ENCODE measurements at places on chromosomes 13 and 19.

DNA sequence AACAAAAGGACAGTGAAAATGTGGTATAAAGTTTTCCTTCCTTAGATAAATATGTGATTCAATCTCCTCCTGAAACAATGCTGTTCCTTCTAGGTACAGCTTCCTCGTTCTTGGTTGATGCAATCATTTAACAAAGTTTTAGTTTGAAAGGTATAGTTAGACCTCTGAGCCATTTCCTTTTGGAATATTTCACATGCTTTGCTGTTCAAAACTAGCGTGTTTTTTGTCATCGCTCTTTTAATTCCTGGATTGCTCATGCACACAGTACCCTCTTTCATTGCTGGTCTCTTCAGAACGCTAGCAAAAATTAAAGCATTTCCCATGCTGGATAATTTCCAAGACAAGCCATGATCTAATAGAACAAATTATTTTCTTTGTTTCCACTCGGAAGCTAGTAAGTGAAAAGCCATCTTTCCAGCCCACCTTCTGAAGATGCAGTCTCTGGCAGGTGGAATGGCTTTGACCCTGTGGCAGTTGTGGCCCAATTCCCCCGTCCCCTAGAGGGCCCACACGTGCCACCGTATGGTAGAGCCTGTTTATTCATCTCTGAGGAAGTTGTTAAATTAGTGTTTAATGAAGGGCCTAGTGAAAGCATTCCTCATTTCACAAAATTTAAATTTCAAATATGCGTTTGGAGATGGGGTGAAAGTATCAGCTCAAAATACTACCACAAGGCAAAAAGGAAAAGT lies 1040.6 kb upstream of the SLC10A2 start:
- DNase-seq, result no peak

DNA sequence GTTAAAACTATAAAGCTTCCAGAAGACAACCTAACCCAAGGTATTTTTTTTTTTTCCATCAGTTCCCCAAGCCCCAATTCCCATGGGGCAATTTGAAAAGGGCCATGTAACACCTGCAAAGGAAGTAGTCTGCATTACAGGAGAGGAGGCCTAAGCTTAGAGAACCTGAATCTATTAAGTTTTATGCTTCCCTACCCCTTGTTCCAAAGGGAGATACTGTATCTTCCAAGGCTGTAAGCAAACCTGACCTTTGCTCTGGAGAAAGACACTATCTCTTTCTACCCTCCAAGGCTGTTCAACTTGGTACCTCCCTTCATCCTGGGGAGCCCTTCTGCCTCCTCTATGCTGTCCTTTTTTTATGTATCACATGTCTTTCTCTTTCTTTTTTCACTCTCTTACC lies 15.0 kb downstream of the KATNAL1 start:
- DNase-seq, result no peak

GRCh38 chr13:30051531-30052060 lies 201.2 kb upstream of the UBL3 start:
- no peak for DNase-seq

- DNase-seq, result no peak
Measured at GRCh38 chr13:70896136-70896535, 787.9 kb upstream of the KLHL1 start.

DNA sequence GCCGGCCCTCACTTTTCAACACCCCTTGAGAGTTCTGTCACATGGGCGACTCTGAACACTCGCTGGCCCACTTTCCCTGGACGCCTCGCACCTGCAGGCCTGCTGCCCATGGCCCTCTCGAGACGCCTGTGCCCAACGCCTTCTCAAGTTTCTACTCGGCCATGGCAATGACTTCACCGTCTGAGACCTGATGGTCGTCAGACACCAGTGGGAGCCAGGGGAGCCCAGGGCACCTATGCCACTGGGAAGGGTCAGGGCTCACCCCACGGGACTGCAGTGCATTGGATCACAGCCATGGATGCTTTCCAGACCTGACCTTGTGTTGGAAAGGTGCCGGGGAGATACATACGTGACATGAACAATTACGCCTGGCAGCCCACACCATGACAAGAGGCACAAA lies 60.1 kb downstream of the KLF2 start:
- no peak for DNase-seq

DNA sequence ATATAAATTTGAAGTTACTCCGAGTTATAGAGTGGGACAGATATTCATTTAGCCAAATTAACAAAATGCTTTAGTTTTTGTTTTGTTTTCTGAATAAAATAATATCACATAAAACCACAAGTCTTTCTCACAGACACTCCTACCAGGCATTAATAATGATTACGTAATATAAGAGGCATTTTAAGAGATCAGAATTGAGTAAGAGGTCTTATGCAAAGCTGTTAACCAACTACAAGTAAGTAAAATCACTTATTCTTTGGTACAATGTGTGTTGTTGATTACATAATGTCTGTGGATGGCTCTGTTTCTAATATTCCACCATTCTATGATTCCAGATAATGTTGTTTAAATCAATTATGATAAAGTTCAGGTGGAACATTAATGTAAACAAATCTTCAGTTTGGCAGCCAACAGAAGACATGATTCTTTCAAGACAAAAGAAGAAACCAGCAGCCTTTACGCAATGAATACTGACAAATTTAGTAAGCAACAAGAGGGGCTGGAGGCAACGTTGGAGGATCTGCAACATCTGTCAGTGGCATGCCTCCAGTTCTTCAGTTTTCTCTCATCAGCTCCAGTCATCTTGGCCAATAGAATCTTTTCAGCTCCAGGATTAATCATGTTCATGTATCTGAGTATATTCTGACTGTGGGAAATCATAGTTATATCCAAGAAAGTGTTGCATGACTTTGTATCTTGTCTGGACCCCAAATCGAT lies 403.8 kb downstream of the SLITRK5 start:
- DNase-seq, result no peak

- DNase-seq, result no peak
Measured at GRCh38 chr19:39423258-39424086, 11.0 kb downstream of the PLEKHG2 start.

DNA sequence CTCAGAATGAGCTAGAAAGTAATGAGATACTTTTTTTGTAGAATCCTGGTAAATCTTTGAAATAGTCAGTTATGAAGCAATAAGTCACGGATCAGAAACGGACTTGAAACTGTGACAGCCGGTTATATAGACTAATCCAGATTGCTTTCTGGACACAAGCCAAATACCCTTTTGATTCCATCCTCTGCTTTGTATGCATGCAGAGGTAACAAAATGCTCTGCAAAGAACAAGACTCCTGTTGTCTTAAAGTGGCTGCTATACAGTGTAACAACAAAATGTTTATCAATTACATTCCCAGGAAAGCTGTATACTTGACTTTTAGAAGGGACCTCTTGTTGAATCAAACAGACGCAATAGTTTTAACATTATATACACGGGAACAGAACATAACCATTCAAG lies 66.5 kb upstream of the STARD13 start:
- no peak for DNase-seq

DNA sequence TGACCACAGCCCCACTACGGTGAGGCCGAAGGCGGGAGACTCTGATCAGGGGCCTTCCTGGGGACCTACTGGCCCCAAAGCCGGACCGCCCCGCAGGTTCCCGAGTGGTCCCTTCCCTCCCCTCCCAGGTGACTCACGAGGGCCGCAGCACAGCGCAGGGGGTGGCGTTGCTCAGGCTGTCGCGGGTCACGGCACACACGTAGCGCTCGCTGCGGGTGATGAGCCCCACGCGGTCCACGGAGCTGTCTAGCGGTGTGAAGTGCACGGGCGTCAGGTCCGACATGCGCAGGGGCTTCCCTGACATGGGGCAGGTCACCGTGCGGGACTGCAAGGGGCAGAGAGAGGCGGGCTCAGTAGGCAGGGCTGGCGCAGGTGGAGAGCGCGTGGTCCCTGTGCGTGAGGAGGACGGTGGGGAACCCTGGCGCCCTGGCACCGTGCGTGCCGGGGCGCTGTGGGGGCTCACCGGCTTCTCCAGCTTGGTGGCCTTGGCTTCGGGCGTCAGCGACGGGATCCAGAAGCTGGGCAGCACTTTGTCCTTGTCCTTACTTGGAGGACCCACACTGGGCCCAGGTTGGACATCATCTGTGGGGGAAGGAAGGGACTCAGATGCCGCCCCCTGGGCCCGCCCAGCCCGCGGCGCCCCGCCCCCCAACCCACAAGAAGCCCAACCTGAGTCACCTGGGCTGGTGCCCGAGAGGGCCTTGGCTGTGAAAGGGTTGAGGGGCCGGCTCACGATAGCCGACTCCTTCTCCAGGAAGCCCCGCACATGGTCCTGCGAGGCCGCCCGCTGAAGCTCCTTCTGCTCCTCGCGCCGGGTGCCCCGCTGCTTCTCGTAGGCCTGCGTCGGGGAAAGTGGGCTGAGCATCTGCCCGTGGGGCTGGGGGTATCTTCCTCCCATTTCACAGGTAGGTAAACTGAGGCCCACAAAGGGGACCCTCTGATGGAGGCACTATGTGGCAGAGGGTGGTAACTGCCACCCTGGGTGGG lies 23.7 kb downstream of the NOSIP start:
- DNase-seq, result no peak

GRCh38 chr19:40803857-40804782 lies 5.1 kb downstream of the EGLN2 start:
- no peak for DNase-seq

- DNase-seq, result peak; percentile 57
Measured at GRCh38 chr19:41219924-41220567, 1.0 kb downstream of the AXL start.

- DNase-seq, result no peak
Measured at GRCh38 chr19:52034051-52034728, 6.0 kb upstream of the ZNF614 start.

DNA sequence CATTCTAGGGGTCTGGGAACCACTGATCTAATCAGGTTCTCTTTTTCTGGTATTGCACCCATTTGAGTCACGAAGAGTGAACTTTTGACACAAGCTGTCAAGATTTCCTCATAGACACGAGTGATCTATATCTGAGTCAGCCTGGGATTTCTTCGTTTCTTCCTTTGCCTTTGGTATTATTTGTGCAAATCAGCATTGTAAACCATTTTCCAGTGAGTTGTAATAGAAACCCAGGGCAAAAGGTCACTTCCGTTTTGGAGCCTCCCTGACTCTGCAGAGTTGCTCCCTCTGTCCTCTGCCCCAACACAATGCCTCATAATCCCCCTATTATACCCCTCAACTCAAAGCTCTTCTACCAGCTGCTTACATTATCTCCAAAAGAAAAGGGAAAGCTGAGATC lies 615.1 kb downstream of the EFNB2 start:
- DNase-seq, result no peak

DNA sequence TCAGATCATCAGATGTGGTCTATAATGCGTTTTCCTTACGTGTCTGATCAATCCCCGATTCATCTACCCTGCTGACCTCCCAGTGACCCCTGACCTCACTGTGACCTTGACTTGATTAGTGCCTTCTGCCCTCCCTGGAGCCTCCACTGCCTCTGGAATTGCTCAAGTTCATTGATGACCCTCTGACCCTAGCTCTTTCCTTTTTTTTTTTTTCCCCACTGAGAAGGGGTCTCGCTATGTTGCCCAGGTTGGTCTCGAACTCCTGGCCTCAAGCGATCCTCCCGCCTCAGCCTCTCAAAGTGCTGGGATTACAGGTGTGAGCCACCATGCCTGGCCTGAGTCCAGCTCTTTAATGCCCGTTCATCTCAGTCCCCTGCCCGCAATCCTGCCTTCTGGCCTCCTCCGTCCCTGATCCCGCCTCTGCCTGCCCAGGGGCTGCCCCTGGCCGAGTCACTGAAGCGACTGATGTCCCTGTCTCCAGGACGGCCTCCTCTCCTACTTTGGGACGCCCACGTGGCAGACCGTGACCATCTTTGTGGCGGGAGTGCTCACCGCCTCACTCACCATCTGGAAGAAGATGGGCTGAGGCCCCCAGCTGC lies 4.0 kb upstream of the FTL start:
- DNase-seq, result no peak

GRCh38 chr13:33179463-33179862 lies 106.1 kb downstream of the STARD13 start:
- DNase-seq, result no peak

- no peak for DNase-seq
Measured at GRCh38 chr19:48879025-48879637, 6.9 kb downstream of the PPP1R15A start.

- DNase-seq, result no peak
Measured at GRCh38 chr19:47026156-47026555, 6.5 kb downstream of the NPAS1 start.

- no peak for DNase-seq
Measured at GRCh38 chr13:73954808-73955207, 179.4 kb downstream of the KLF12 start.

DNA sequence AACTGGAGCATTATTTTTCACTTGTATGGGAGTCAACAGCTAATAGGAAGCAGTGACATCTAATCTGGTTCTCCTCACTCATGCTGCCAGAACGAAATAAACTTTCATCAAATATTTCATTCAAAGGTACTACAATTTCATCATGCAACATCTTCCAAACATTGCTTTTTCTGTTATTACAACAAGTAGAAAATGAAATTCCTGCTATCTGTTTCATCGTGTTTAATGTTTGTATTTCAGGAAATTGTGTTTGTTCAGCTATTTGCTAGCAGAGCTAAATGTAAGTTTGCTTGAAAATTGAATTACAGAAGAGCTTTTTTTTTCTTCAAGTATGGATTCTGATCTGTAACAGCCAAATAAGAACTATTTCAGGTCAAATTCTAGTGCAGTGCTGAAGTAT lies 90.1 kb downstream of the SLITRK6 start:
- no peak for DNase-seq

DNA sequence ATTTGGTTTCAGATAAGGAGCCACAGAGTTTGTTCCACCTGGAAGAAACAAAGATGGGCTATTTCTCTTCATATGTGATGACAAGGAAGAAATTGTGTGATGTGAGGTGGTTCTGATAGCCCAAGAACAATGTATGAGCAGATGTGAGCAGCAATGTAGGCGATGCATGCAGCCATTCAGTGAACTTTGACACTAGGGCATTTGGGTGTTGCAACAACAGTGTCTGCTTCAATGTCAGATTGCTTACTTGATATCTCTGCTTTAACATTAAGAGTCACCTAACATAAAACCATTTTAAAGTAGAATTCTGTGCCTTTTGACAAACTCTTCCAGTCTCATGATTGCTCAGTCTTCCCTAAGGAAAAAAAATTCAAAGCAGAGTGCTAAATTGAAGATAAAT lies 865.4 kb downstream of the SLITRK6 start:
- DNase-seq, result no peak

DNA sequence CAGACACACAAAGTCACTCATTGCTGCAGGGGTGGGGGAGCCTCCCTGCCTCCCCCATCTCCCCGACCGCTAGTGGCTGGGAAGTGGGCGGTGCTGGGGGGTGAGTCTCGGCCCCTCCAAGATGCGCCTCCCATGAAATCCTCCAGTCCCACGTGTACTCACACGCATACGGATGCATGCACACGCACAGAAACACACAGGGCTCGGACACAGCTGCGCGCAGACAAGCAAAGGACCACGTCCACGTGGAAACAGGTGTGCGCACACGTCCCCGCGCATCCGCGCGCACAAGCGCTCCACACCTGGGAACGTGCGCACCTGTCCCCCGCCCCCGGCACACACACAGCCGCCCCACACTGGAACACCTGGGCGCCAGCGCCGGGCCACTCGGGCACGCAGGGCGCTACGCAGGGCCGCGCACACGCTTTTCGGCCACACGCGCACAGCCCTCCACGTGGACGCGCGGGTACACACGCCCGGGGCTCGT lies 687 bp downstream of the MATK start:
- DNase-seq, result no peak

GRCh38 chr13:110334841-110335490 lies 27.9 kb downstream of the COL4A2 start:
- no peak for DNase-seq

GRCh38 chr13:94400874-94401273 lies 78.6 kb downstream of the DCT start:
- no peak for DNase-seq

GRCh38 chr19:36745870-36746269 lies 26.7 kb downstream of the ZNF850 start:
- no peak for DNase-seq

- no peak for DNase-seq
Measured at GRCh38 chr13:20393273-20394168, 132.1 kb downstream of the CRYL1 start.
